ENCODE measurements at places on chromosomes 2 and 18.

DNA sequence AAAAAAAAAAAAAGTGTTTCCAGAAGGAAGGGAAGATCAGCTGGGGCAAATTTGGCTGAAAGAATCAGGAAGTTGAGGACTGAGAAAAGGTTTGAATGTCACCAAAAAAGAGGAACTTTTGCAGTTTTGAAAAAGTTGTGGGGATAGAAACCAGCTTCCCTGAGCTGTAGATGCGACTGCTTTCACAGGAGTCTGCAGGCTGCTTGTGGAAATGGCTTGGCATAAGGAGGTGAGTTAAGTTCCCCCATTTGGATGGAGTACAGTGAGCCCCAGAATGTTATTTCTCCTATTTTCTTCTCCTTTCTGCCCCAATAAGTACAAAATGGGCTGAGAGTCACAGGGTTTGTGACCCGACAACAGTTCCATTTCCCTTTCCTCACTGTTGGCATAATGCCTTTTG is 16.5 kb upstream of the ME2 start:
- DNase-seq, result no peak

GRCh38 chr2:220005362-220005761 is 377.9 kb downstream of the SLC4A3 start:
- no peak for DNase-seq

DNA sequence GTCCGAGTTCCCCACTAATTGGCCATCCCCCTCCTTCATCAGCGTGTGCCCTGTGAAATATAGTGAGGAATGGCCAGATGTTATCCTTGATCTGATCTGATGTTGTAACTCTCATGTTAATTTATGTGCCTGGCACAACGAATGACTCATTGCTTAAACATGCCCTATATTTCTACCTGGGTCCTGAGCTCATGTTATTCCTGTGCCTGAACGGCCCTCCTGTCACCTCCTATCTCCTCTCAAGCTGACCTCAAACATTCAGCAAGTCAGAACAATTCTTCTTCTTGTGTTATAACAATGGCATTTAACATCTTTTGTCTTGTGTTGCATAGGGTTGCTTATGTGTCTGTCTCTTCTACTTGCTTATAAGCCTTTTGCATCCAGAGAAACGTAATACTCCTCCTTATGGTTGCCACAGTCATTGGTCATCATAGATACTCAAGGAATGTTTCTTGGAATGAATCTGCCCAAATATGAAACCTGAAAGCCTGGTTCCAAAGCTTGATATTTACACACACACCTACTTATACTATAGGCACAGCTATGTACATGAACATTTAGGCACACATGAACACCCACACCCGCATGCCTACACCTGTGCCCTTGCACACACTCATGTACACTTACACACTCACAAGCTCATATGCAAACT is 80.2 kb upstream of the PHLPP1 start:
- DNase-seq, result peak; percentile 8

DNA sequence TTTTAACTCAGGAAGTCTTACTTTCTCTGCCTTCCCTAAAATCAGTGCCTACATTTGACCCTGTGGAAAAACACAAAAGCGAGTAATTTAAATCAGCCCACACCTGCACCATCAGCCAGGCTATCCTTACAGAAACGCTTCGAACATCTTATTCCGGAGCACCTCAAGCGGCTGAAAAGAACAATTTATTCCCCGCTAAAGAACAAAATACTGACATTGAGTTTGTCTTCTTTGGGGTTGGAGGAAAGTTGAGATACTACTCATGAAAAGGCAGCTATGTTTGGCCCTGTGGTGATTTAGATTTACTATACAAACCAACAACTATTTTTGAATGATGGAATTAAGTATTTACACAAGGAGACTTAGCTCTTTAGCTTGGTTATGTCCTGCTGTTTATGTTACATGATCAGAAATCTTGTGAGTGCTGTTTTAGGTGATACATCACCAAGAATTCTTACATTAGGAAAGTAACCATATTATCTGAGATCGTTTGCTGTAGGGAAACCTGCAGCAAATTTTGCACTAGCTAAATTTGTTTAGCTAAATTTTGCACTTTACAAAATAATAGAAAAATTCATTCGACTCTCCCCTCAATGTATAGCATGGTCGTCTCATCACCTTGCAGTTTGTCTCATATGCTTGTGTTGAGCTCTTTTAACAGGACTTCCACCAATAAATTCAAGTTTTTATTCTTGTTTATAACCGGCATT is 158.8 kb upstream of the SIX2 start:
- no peak for DNase-seq

- peak; percentile 8 for DNase-seq
Measured at GRCh38 chr2:181848261-181848886, 43.2 kb upstream of the ITPRID2 start.

DNA sequence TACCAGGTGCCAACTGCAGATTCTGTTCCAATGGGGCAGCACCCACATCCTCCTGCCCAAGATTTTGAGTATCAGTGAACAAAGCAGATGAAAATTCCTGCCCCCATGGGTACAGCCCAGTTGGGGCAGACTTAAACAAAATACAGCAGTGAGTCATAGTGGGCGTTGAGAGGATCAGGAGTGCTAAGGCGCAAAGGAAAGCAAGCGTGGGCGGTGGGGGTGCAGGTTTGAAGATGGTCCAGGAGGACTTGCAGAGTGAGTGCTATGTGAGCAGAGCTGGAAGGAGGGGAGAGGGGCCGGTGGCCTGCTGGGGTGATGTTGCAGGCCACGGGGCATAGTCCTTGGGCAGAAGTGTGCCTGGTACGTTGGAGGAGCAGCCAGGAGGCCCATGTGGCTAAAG is 24.7 kb downstream of the STEAP3 start:
- DNase-seq, result peak; percentile 56

- DNase-seq, result no peak
Measured at GRCh38 chr2:198167346-198167745, 363.0 kb downstream of the PLCL1 start.

DNA sequence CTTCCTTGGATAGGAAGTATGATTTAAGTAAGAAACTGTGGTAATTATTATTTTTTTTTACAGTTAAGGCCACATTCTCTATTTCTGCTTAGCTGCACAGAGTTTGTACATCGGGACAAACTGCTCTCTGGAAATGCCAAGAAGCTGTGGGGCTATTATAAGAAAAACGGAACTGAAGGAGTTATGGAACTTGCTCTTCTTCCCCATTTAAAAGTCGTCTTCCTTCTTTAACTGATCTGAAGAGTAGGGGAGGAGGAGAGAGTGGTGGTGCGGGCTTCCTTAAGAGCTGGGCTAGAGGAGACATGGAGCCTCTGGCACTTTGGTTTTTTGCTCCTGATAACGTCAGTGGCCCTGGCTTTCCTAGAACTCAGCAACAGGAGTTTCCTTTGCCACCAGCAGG is 54.4 kb downstream of the RAB31 start:
- no peak for DNase-seq

DNA sequence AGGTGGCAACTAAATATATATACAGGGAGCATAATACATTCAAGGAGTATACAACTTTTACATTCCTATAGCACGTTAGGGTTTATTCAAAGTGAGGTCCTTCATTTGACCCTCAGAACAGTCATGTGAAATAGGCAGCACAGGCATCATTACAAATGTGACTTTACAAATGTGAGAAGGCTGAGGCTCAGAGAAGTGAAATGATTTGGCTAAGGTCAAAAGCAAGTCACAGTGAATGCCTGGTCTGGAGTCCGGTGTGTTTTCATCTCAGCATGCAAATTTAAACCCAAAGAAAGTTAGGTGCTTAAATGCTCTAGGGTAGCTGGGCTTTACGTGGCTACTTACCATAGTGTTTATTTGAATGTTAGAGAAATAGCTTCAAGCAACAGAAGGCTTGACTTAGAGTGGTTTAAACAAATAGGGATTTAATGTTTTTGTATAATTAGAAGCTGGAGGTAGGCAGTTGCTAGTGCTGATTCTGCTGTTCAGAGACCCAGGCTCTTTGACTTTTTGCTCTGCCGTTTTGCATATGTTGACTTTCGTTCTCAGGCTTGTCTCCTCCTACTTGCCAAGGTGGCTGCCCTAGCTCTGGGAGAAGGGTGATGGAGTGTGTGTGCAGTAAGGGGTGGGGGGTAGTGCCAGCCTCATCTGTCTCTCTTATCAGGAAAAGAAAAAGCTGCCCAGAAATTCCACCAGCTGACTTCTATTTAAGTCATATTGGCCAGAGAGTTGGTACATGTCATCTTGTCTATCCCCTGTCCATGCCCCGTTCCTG is 89.2 kb downstream of the PLCL1 start:
- no peak for DNase-seq

GRCh38 chr2:381941-382727 is 94.2 kb upstream of the ALKAL2 start:
- no peak for DNase-seq

DNA sequence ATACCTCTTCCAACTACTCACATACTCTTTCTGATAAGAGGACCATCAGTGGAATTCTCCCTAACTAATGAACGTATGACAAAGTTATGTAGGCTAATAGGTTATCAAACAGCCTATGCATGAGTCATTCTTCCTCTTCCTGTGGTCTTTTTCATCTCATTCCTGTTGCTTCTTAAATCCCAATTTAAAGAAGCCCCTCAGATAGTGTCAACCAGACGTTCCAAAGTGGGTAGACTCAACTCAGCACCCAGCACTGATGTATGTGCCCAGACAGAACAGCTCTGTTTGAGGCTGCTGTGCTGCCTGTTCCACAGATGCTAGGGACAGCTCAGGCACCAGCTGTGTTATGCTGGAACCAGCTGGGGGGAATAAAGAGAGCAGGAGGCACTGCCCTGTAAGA is 52.6 kb downstream of the CXCR4 start:
- DNase-seq, result no peak

DNA sequence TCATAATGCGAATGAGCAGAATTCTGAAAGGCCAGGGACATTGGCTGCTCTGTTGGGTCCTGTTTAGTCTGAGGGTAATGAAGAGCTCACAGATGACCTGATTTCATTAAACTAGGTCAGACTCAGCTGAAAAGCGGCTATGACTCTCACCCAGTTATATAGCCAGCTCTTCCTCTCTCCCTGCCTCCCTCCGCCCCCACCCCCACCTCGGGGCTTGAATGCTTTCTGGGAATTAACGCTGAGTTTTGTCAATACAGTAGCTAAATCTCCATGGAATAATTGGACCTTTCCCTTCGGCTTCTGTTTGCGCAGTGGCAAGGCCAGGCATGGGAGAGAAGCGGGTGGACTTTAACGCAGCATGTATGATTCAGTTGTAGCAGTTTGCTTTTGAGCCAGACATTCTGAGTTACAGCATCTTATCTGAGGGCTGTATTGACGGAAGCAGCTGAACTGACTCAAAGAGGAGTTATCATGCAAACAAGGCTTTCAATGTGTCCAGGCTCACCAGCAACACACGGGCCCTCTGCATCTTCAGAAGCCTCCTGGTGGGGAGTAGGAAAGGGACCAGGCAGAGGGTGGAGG is 110.6 kb downstream of the MYCN start:
- DNase-seq, result no peak

GRCh38 chr2:43007901-43008300 is 215.5 kb upstream of the HAAO start:
- DNase-seq, result no peak

DNA sequence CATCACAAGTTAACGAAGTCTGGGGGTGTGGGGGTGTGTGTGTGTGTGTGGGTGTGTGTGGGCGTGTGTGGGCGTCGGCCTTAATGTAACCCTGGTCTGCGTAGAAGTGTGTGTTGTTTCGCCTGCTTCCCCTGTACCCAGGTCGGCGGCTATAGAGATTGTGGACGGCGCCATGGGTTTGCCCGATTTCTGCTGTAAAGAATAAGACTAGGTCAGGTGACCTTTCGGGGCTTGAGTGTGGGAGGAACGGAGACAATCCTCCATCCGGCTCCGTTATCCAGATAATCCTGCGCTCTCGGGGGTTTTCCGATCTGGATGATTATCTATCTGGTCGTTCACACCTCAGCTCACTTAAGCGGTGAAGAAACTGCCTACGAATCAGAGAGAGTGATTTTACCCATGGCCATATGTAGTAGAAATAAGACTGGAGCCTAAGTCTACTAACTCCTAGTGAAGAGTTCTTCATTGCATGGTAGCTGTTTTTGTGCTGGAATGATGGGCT is 543 bp downstream of the HADHB start:
- DNase-seq, result peak; percentile 56

GRCh38 chr2:149587950-149588487 is 444 bp upstream of the MMADHC start:
- DNase-seq, result no peak

GRCh38 chr2:222130855-222131254 is 167.9 kb downstream of the PAX3 start:
- DNase-seq, result no peak

DNA sequence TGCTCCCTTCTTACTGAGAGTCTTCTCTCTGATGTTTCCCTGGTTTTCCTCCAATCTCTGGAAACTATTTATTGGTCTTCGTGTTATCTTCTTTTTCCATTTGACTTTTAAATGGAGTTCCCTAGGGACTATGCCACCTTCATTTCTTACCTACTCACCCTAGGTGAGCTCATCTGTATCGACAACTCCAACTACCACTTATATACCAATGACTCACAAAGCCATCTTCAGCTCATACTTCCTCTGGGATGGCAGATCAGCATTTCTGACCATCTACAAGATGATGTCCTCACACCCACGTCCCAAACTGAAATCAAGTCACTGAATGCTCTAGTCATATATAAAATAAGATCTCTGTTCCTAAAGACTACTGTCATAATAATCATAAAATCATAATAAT is 40.6 kb downstream of the CFAP210 start:
- DNase-seq, result peak; percentile 8

GRCh38 chr2:231821908-231822307 is 35.7 kb downstream of the COPS7B start:
- no peak for DNase-seq

- peak; percentile 86 for DNase-seq
Measured at GRCh38 chr2:25558262-25558661, 115.1 kb downstream of the DTNB start.

GRCh38 chr2:61125123-61125710 is 36.8 kb upstream of the C2orf74 start:
- no peak for DNase-seq

DNA sequence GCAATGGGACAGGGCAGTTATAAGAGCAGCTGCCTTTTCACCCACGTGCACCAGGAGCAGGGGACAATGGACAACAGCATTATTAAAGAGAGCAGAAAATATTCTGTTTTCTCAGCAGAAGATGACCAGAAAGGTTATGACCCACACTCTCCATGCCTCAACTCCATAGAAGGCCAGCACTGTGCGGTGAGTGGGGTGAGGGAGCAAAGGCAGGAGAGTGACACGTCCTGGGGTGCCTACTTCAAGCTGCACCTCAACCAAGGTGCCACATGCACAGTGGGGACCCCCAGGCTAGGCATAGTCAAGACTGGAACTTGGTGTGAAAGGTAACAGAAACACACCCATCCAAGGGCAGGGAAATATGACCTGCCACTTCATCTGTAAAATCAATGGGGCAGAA is 50.4 kb downstream of the POLR1A start:
- DNase-seq, result no peak

DNA sequence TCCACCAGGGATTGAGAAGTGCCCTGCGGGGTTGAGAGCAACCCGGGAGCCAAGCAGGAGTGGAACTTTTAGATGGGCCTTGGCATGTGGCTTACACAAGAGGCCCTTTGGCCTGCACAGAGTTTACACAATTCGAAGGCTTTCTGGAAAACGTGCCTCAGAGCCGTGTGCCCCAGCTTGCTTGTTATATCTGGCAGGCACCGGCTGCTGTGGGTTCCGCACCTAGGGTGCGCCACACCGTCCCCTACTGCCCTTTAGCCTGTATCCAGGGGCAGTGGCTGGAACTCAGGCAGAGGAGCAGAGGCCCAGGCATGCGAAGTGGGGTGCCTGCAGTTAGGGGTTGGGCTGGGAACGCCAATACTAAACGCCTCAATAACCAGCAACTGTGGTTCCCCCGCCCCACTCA is 32.9 kb upstream of the EDAR start:
- DNase-seq, result no peak

- no peak for DNase-seq
Measured at GRCh38 chr2:96772903-96773671, 12.4 kb downstream of the CNNM4 start.

- DNase-seq, result no peak
Measured at GRCh38 chr18:13465476-13465875, 246.9 kb downstream of the LDLRAD4 start.
